ENCODE measurements at places on chromosomes 1 and 21.

- no peak for DNase-seq
These were observed 8.9 kb downstream of the EPHA10 start for GRCh38 chr1:37755951-37756560.

DNA sequence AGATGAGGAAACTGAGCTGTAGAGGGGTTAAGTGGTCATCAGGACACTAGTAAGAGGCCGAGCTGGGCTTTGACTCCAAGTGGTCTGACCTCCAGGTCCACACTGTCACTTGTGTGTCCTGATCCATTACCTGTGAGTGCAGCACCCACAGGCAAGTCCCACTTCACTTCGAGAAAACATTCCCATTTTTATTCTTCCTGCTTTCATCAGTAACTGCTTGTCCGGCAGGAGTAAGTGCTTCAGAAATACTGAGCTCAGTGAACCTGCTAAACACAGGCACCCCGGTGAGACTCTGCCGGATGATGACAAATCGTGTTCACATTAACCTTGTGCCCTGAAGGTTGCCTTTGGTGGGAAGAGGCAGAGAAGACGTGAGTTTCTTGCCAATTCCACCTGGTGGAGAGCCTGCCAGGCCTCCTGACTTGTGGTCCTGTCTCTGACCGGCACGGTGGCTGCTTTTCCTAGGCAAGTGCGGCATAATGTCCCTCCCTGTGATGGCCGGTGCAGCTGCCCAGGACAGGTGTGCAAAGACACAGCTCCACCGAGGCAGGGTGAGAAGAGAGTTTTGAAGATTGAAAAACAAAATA lies 29.4 kb downstream of the ZBTB18 start:
- DNase-seq: no peak

DNA sequence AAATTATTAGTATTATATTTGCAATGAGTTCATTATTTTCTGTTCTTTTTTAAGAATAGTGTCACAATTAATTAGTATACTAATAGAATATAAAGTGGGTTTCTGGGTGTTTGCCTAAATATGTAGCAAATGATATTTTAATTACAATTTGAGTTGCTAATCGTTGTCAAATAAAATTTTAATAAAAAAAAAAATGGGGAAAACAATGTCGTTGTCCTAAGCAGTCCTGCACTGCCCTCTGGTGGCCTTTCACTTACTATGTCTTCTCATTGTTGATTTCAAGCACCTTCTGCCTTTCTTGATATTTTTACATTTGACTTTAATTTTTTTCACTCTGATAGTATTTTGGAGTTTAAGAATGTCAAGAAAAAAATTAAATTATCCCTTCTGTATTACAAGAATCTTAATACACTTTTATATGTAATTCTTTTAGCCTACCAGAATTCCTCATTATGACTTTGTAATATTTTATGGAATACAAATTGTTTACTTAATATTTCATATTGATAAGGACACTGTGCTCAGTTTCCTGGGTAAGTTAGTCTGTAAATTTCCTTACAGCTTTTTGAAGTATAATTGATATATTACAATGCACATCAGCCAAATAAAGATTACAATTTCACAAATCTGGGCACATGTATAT lies 104.5 kb upstream of the FMN2 start:
- no peak for DNase-seq

- DNase-seq: no peak
These were observed 40.6 kb downstream of the KIF26B start for GRCh38 chr1:245195398-245195797.

DNA sequence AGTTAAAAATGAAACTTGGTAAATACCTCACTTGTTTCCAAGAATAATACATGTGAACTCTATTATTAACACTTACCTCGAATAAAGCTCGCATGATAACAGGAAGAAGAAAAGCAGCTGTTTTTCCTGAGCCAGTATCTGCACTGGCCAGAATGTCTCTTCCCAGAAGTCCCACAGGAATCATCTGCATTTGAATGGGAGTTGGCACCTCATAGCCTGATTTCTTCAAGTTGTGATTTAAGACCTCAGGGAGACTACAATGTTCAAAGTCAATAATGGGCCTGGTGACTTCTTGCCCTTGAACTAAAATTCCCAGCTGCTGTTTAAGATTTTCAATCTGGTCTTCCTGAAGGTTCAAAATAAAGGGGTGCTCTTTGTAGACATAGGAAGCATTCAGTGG lies 3.8 kb downstream of the DDX59 start:
- DNase-seq: no peak

DNA sequence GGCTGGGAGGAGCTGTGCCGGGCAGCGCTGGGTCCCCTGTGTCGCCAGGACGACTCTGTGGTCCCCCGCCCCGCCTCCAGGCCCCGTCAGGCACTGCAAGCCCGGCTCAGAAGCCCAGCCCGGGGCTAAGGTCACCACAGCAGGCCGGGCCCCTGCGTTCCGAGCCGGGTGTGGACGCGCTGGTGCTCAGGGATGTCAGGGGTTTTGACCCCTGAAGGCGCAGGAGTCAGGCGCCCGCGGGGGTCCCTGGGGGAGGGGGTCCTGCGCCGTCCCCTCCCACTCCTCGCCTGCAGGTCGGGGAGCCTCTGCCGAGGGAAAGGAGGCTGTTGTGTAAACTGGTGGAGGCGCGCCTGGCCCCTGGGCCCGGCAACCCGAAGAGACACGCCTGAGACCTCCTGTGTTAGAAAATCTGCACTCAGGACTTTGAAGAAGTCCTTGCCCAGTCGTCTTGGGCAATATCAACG lies 23.7 kb upstream of the TMEM54 start:
- DNase-seq: no peak

DNA sequence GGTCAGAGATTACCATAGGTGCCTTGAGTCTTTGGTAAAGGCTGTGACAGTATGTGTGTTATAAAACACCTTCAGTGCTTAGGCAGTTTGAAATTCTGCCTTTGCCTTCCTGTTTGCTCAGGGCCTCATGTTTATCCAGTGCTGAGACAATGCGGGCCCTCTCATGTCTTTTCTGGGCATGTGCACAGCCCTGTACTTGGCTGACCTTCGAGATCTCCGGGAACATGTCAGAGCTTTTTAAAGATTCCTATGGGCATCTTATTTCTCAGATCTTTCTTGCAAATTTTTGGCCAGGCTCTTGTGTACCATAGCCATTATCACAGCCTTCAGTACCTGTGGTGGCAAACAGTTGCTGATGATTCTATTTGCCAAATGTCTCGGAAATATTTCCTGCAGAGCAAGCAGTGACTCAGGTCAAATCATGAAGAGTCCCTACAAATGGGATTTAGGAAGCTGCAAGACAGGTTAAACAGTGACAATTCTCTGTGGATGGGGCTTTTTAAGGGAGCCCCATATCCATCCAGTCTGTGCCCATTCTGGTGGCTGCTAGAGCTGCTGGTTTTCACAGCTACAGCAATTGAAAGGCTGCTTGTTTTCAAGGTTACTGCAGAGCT lies 42.1 kb downstream of the HOOK1 start:
- no peak for DNase-seq

- no peak for DNase-seq
These were observed 1.2 kb downstream of the VCAM1 start for GRCh38 chr1:100720751-100721150.

- no peak for DNase-seq
These were observed 139.2 kb downstream of the PTPRC start for GRCh38 chr1:198778049-198778448.

DNA sequence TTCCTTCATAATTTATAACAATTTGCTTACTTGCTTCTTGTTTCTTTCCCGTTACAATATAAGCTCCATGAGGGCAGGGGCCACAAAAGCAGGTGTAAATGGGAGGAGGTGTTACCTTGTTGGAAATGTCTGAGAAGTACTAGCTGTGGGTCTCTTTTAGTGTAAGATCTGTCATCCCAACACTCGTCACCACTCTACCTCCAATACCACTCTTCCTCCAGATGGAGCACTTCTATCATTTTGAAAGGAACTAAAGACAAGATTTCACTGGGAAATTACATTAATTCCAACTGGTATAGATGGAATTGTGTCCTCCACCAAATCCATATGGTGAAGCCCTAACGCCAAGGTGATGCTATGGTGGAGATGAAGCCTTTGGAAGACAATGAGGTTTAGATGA lies 53.0 kb upstream of the CPLANE2 start:
- DNase-seq: no peak

GRCh38 chr1:23020706-23021405 lies 1.6 kb downstream of the KDM1A start:
- no peak for DNase-seq

DNA sequence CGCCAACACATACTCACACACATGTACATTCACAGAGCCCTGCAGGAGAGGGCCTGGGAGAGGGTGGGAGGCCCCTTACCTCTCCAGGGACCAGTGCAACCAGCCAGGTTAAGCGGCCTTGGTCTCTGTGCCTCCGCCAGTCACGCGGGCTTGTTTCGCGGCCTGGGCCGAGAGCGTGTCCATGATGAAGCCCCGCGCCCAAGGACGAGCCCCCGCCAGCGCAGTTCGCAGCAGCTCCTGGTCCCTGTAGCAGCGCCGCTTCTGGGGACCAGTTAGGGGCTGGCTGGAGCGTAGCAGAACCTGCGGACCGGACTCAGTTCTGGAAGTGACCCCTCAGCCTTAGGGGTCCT lies 7.3 kb upstream of the FAM167B start:
- no peak for DNase-seq

DNA sequence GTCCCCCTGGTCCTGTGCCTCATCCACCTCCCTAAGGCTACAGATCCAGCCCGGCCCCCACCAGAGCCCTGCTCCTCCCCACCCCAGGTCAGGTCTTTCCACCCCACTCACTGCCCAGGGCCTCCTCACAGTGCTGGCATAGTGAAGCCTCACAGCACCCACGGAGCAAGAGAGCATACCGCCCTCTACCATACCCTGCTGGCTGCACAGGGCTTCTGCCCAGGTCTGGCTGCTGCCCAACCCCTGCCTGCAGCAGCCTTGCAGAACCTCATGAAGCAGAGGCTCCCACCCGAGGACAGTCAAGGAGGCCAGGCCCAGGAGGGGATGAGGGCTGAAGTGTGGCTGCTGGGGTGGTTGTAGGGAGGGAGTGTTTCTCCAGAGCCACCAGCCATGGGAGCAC lies 19.7 kb upstream of the ARF1 start:
- no peak for DNase-seq

GRCh38 chr1:116164604-116165368 lies 53.6 kb downstream of the MAB21L3 start:
- DNase-seq: no peak

GRCh38 chr1:43171312-43171875 lies 696 bp downstream of the EBNA1BP2 start:
- DNase-seq: no peak

DNA sequence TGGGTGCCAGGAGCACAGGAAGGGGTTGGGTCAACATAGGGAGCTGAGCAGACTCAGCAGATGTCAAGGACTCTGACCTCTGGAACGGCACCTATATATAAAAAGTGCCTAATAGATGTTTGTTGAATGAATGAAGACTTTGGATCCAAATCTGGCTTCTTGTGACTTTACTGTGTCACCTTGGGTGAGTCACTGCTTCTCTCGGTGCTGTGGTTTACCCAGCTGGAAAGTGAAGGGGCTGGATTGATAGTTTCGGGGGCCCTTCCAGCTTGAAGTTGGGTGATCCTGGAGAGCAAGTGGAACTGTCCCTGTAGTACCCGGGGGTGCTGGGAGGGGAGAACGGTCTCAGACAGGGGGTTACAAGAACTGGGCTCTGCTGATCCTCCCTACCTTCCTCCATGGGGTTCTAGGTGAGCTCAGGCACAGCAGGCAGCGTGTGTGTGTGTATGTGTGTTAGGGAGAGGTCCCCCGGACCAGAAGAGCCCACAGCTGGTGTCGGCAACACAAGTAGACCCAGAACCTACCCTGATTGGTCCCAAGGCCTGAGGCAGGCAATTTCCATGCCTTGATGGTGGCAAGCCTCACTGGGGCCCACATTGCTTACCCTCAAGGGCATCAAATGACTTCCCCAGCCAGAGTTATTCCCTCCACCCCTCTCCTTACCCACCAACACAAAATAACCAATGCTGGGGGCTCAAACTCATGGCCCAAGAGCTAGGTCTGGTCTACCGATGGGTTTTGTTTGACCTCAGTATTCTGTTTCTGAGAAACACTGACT lies 5.5 kb upstream of the PADI1 start:
- no peak for DNase-seq

DNA sequence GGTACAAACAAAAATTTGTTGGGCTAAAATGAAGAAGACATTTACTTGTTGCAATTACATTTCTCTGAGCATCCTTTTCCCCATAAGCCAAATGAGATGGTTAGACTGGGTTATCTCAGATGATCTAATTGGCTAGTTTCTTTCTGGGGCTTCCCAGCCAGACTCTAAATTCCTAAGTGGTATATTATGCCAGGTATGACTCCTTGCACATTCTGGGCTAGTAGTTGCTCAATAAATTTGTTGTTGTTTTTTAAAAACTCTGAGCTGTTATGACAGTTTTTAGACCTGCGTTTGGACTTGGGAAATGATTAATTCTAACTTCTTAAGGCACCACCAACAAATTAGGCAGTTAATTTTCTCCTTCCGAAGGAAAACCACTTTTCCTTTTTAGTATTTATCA lies 66.1 kb downstream of the UCK2 start:
- DNase-seq: no peak

DNA sequence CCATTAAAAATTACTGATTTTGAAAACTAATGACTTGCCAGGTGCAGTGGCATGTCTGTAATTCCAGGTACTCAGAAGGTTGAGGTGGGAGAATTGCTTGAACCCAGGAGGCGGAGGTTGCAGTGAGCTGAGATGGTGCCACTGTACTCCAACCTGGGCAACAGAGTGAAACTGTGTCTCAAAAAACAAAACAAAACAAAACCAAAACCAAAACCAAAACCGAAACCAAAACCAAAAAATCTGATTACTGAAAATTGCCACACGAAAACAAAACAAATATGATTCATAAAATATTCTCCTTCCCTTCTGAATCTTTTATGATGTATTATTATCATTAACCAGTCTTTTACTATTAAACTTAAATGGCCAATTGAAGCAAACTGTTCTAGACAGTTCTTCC lies 74.1 kb downstream of the SERINC2 start:
- DNase-seq: no peak

- no peak for DNase-seq
These were observed 49.4 kb downstream of the KIF21B start for GRCh38 chr1:200973937-200974657.

- no peak for DNase-seq
These were observed 17.3 kb downstream of the TLR5 start for GRCh38 chr1:223125766-223126165.

GRCh38 chr1:18736958-18737357 lies 106.3 kb downstream of the PAX7 start:
- no peak for DNase-seq

DNA sequence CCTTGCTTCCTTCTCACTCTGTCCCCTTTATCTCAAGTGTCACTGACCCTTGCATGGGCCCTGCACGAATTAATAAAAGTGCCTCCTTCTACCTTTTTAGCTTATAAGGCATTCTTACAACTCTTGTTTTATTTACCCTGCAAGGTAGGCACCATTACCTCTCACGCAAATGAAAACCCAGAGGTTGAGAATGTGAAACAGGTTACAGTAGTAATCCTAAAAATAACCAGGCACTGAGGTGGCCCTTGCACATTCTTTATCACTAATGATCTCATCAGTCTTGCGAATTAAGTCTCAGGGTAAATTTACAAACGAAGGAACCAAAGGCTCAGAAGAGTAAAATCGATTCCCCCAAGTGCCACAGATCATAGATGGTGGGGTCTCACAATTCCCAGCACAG lies 3.7 kb downstream of the GLIS1 start:
- DNase-seq: no peak

Measured in stimulated activated CD8-positive, alpha-beta memory T cell treated with anti-CD3 and anti-CD28 coated beads, Interleukin-7, amount 100 ng/mL, for 1 hour (primary cell).